ENCODE measurements at places on chromosomes 2 and 18.

GRCh38 chr18:10365021-10365500 is 89.4 kb upstream of the APCDD1 start:
- no peak for DNase-seq

DNA sequence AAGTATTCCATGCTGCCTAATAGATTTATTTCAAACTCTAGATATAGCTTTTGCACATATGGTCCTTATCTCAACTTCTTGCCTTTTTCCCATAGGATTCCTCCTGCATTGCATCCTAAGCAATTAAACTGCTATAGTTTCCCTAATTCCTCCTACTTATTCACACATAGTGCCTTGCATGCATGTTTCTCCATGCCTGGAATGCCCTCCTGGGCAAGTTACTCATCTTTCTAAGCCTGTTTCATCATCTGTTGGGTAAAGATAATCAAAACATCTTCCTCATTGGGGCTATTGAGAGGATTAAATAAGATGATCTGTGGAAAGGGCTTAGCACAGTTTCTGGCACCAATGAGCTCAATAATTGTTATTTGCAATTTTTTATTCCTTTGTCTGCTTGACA is 726.5 kb downstream of the SLC4A3 start:
- DNase-seq, result no peak

GRCh38 chr18:28399781-28400362 is 222.9 kb upstream of the CDH2 start:
- DNase-seq, result no peak

DNA sequence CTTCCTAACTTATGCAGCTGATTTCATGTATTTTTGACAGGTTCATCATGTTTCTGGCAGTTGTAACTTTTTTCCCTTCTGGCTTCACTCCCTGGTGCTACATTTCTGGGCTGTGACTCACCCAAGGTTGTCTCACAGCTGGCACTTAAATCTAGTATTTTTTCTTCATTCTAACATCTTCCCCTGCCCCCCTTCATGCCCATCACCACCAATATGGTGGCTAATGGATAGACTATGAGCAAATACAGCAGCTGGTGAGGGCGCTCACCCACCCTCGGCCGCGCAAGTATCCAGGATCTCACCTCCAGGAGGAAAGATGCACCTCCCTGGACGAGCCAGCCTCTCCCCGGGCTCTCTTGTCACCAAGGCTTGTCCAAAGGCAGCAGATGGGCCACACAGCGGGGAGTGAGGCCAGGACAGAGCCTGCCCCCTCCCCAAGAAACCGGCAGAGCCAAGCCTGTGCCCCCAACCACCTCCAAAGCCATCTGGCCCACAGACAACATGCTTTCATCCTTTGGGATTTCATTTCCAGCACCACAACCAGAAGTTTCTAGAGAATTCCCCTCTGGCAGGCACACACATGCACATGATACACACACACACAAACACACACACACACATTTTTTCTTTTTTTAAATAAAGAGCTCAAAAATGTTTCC is 39.1 kb downstream of the ATOH8 start:
- DNase-seq, result no peak

GRCh38 chr2:146031158-146031557 is 1511.2 kb upstream of the ZEB2 start:
- no peak for DNase-seq

GRCh38 chr2:179619947-179620467 is 241.4 kb downstream of the ZNF385B start:
- no peak for DNase-seq

DNA sequence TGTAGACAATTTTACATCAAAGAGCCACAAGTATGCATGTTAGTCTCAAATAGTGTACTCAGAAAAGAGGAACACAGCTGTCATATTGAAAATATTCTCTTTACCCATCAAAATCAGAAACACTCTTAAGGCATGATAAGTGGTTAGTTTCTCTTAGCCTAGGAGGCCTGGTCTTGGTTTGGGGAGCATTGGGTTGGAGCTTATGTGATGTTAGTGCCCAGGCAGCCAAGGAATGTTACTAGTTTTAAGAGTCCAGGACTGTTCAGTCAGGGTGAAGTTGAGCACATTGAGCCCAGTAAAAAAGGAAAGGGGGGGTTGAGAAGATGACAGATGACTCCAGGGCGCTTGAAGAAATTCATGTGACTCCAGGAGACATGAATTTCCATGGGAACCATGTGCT is 340.6 kb downstream of the HRH4 start:
- DNase-seq, result no peak
